ENCODE measurements at places on chromosomes 12 and 14.
A peak's percentile ranks its signal among the peaks of the same experiment; 100 is the strongest.

GRCh38 chr12:110165540-110166159 lies 41.5 kb downstream of the IFT81 start:
- DNase-seq: no peak

GRCh38 chr12:56585098-56585497 lies 45.0 kb downstream of the BAZ2A start:
- no peak for DNase-seq

GRCh38 chr14:45249856-45250575 lies 3.0 kb downstream of the MIS18BP1 start:
- DNase-seq: peak; percentile 64

- DNase-seq: peak; percentile 75
Observed at GRCh38 chr14:32724867-32725471, 213.7 kb upstream of the NPAS3 start.

GRCh38 chr14:82872494-82872893 lies 1338.8 kb upstream of the SEL1L start:
- no peak for DNase-seq

DNA sequence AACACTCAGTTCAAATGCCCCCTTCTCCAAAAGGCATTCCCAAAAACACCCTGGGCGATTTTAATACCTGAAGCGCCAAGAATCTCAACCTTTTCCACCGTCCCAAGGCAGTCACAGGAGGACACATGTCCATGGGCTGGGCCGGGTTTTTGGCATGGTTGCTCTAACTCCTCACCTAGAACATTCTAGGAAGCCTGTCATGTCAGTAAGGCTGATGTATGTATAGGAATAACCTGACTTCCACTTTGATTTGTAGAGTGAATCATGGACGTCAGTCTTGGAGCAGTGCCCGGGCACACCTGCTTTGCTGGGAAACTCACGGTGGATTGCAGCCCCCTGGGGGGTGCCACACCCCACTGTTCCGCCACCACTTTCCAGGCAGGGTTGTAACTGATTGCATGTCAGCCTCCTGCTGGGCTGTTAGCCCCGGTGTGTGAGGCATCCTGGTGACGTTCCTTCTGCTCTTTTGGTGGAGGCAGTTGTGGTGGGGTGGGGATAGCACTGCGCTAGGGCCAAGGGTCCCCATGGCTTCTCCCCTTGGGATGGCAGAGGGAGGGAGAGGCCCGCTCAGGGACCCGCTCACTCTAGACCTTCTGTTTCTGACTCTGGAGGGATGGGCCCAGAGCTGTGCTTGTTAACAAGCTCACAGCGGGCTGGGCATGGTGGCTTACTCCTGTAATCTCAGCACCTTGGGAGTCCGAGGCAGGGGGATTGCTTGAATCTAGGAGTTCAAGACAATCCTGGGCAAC lies 35.2 kb upstream of the FAM181A start:
- no peak for DNase-seq

Data from fibroblast of the aortic adventitia (primary cell).